ENCODE measurements at places on chromosomes 2 and 18.

DNA sequence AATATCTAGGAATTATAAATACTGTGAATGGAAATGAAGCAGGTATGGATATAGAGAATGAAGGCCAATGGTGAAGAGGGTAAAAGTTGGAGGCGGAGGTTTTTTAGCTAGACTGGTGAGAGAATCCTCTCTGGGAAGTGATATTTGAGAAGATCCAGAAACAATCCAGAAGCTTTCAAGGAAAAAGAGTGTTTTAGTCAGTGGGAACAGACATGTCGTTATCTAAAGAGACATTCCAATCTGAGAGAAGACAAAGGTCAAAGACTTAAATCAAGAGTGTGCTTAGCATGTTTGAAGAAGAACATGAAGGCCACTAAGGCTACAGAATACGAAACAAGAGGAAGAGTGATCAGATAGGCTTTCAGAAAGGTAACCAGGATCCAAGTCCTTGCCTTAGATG lies 211.0 kb downstream of the MBD5 start:
- DNase-seq, result no peak

GRCh38 chr2:233006648-233007047 lies 6.4 kb downstream of the NGEF start:
- DNase-seq, result no peak

- no peak for DNase-seq
Measured at GRCh38 chr2:178392215-178392614, 58.8 kb downstream of the PRKRA start.

- DNase-seq, result no peak
Measured at GRCh38 chr2:105557021-105557920, 158.4 kb upstream of the FHL2 start.

GRCh38 chr18:24543086-24543794 lies 82.8 kb downstream of the HRH4 start:
- no peak for DNase-seq

DNA sequence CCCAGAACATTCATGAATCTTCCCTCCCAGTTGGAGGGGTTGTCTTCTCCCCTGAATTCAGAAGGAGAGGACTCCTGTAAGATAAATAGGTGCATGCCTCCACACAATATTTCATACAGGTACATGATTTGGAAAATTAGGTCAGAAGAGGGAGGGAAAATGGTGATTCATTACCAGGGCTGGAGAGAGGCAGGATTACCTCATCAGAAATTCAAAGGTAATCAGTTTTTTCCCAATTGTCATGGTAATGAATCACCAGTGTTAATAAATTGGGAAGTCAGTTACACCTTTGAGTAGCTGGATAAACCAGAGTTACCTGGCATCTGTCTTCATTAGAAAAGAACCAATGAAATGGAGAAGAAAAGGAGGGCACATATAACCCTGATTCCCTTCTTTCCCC lies 128.5 kb downstream of the EN1 start:
- no peak for DNase-seq

DNA sequence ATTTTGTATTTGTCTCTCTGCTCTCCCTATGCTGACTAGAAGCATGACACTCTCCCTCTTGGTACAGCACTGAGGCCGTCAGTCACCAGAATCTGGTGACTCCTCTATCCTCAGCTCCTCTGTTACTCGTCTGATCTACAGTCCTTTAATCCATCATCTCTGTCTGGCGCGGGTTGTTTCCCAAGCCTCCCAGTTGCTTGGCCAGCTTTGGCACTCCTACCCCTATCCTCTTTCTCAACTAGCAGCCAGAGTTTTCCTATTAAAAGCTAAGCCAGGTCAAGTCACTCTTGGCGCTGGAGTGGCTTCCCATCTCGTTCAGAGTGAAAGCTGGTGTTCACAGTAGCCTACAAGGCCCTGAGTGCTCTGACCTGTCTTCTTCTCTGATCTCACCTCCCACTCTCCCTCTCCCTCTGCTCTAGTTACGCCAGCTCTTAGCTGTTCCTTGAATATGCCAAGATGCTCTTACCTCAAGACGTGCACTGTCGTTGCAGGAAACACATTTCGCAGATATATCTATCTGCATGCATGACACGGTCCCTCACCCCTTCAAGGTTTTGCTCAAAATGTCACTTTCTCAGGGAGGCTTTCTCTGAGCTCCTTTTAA lies 41.8 kb upstream of the PSME4 start:
- DNase-seq, result no peak
